ENCODE measurements at places on chromosomes 12 and 14. TPM values are rescaled to one million over a fixed set of nuclear protein-coding genes. Genes with fewer than 3 reads are reported as not detected.
A peak's percentile ranks its signal among the peaks of the same experiment; 100 is the strongest.

DNA sequence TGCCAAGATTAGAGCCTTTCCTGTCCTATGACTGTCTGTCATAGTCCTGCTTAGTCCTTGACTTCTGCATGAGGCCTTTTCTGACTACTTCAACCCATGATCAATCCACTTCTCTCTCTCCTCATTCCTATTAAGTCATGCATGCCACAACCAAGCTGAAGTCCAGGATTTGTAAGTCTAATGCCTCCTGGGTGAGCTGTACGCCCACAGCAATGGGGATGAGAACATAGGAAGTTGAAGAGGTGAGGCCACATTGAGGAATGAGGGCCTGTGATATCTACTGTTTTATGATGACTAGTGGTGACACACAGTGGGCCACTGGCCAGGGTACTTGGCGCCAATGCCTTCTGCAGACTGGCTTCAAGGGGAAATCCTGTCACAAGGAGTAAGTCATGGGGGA lies 994.1 kb upstream of the TMEM132C start:
- no peaks in the 10 kb centered on the region for H3K27me3 ChIP-seq
- H3K27ac ChIP-seq = no peak overlapping the region
- H3K4me1 ChIP-seq = no peaks in the 10 kb centered on the region
- H3K4me3 ChIP-seq = no peak overlapping the region
- no peak for DNase-seq
- no peaks in the 10 kb centered on the region for H3K36me3 ChIP-seq

DNA sequence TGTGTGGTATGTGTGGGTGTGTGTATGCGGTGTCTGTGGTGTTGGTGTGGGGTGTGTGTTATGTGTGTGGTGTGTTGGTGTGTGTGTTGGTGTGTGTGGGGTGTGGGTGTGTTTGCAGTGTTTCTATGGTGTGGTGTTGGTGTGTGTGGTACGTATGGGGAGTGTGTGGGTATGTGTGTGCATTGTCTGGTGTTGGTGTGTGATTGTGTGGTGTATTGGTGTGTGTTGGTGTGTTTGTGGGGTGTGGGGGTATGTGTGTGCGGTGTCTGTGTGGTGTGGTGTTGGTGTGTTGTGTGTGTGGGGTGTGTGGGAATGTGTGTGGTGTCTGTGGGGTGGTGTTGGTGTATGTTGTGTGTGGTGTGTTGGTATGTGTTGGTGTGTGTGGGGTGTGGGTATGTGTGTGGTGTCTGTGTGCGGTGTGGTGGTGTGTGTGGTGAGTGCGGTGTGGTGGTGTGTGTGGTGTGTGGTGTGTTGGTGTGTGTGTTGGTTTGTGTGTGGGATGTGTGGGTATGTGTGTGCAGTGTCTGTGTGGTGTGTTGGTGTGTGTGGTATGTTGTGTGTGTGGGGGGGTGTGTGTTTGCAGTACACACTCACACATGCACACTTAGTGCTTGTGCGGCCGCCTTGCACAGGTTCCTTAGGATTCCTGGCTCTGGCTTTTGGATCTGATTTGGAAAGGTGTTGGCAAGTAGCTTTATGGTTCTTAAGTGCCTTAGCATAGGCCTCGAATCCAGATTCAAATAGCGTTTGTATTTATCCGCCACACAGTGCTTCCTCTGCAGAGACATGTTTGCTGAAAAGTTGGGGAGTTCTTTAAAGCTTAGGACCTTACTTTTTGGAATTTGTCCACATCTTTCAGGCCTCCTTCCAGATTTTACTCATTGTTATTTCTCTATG lies 16.4 kb downstream of the MLXIP start:
- H3K27ac ChIP-seq = peak overlapping the region; percentile 25
- no peaks in the 10 kb centered on the region for H3K27me3 ChIP-seq
- H3K4me3 ChIP-seq = no peak overlapping the region
- no peaks in the 10 kb centered on the region for H3K36me3 ChIP-seq
- peaks cover 62% of the 10 kb centered on the region for H3K4me1 ChIP-seq

RDH12 gene
- not detected for total RNA-seq

LRTM2 gene
- total RNA-seq = not detected

DNA sequence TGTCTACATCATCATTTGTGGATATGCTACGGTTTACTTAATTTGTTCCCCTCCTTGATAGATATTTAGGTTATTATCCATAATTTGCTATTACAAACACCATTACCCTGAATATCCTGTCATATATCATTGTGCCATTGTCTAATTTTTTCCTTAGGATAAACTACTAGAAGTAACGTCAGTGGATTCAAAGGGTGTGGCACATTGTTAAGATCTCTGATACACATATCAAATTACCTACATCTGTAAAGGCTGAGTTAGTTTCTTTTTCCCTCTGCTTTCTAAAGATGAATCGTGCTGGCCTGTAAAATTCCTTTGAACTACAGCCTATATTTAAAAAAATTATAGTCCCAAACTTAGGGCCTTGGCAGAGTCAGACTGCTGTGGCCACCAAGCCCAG lies 53.9 kb upstream of the STRN3 start:
- H3K36me3 ChIP-seq = peaks cover 22% of the 10 kb centered on the region
- no peak overlapping the region for H3K4me3 ChIP-seq

GRCh38 chr14:61140872-61141271 lies 140.3 kb downstream of the TMEM30B start:
- no peaks in the 10 kb centered on the region for H3K4me1 ChIP-seq
- no peak for DNase-seq
- no peak overlapping the region for H3K27ac ChIP-seq
- H3K4me3 ChIP-seq = no peak overlapping the region
- H3K36me3 ChIP-seq = no peaks in the 10 kb centered on the region
- H3K27me3 ChIP-seq = no peaks in the 10 kb centered on the region

DNA sequence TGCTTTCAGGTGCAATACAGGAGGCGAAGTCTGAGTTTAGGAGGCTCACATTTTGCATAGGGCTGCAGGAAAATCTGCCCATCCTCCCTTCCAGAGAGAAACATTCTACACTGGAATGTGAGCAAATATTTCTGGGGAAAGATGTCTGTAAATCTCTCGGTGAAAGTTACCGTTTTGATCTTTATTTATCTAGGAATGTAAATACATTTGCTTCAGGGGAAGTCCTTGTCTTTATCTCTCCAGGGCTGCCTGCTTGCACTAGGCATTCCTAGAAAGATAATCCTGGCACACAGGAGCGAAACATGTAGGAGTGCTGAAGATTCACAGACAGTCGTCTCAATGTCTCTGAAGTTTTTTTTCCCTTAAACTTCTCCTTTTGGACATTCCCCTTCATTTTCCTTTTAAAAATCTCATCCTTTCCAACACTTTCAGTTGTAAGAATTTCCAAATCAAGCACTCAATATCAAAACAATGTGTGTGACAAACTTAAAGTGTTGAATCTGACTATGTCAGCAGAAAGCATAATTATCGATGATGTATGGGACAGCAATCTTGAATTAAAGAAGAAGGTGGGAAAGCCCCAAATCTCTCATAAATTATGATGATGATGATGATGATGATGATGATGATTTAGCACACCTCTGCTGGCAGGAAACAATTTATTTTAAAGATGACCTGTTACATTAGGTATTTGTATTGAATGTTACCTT lies 113.4 kb upstream of the RESF1 start:
- no peak overlapping the region for H3K4me3 ChIP-seq
- H3K27ac ChIP-seq = no peak overlapping the region
- DNase-seq = no peak
- no peaks in the 10 kb centered on the region for H3K36me3 ChIP-seq
- no peaks in the 10 kb centered on the region for H3K27me3 ChIP-seq
- H3K4me1 ChIP-seq = no peaks in the 10 kb centered on the region

- H3K27ac ChIP-seq = no peak overlapping the region
- H3K4me1 ChIP-seq = no peaks in the 10 kb centered on the region
Measured at GRCh38 chr12:130031571-130032189, 127.9 kb upstream of the TMEM132D start.

BDKRB2 gene
- total RNA-seq = not detected

CPNE6 gene
- not detected for total RNA-seq

DNA sequence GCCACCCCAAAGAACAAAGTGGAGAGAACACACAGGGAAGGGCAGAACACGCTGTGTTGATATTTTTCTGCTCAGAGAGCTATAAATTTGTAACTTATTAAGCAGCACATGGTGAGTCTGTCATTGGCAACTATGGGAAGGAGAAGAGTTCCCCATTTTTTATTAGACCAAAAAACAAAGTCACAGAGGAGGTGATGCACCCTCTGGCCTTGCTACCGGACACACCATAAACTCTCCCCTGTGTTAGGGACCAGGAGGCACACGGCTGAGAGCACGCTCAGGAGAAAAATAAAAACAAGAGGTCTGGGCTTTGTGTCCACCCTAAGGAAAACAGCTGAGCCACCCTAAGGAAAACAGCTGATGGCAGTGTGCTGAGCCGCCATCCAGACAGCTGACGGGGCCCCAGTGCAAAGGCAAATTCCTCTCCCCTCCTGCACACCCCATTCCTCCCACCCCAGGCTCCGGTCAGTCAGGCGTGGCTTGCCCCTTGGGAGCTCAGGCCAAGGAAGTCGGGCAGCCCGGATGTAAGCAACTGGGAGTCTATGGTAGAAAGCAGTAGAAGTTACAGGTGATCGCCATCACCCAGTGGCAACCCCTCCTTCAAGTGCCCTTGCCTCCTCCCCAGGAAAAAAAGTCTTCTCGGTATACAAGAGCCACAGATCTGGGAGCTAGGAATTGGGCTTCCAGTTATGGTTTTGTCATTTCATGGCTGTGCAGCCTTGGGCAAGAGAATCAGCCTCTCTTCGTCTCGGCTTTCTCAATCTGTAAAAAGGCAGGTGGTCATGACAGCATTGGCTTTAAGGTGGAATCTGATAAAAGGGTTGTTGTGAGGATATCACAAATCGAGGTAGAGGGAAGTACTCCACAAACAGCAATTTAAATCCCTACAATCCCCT lies 2.4 kb downstream of the PXN start:
- DNase-seq = no peak
- peak overlapping the region; percentile 74 for H3K27ac ChIP-seq
- no peaks in the 10 kb centered on the region for H3K27me3 ChIP-seq
- peaks cover 35% of the 10 kb centered on the region for H3K4me1 ChIP-seq

- H3K27ac ChIP-seq = no peak overlapping the region
- no peak for DNase-seq
- H3K4me3 ChIP-seq = no peak overlapping the region
- no peaks in the 10 kb centered on the region for H3K4me1 ChIP-seq
Measured at GRCh38 chr12:11075642-11076041, 13.5 kb upstream of the TAS2R46 start.

- H3K4me1 ChIP-seq = no peaks in the 10 kb centered on the region
- no peak for DNase-seq
- no peaks in the 10 kb centered on the region for H3K36me3 ChIP-seq
Measured at GRCh38 chr14:56524971-56525677, 54.5 kb upstream of the TMEM260 start.

GRCh38 chr14:41167040-41167439 lies 439.6 kb upstream of the LRFN5 start:
- H3K4me3 ChIP-seq = no peak overlapping the region
- no peaks in the 10 kb centered on the region for H3K4me1 ChIP-seq
- no peaks in the 10 kb centered on the region for H3K27me3 ChIP-seq
- no peak for DNase-seq

GRCh38 chr12:79324571-79324970 lies 366.2 kb downstream of the PAWR start:
- H3K4me3 ChIP-seq = no peak overlapping the region
- no peak for DNase-seq
- H3K27me3 ChIP-seq = no peaks in the 10 kb centered on the region
- H3K4me1 ChIP-seq = no peaks in the 10 kb centered on the region
- no peak overlapping the region for H3K27ac ChIP-seq

- no peak for DNase-seq
- H3K27ac ChIP-seq = no peak overlapping the region
- H3K36me3 ChIP-seq = no peaks in the 10 kb centered on the region
- H3K27me3 ChIP-seq = no peaks in the 10 kb centered on the region
- no peaks in the 10 kb centered on the region for H3K4me1 ChIP-seq
- no peak overlapping the region for H3K4me3 ChIP-seq
Measured at GRCh38 chr12:48454667-48455066, 17.7 kb upstream of the ANP32D start.

EML5 gene
- 4.9 TPM for total RNA-seq

- no peaks in the 10 kb centered on the region for H3K27me3 ChIP-seq
- H3K4me1 ChIP-seq = no peaks in the 10 kb centered on the region
- H3K36me3 ChIP-seq = no peaks in the 10 kb centered on the region
- H3K27ac ChIP-seq = no peak overlapping the region
Measured at GRCh38 chr12:39503439-39503838, 60.5 kb upstream of the KIF21A start.

- no peaks in the 10 kb centered on the region for H3K36me3 ChIP-seq
- H3K27ac ChIP-seq = no peak overlapping the region
- DNase-seq = no peak
- H3K4me1 ChIP-seq = peaks cover 10% of the 10 kb centered on the region
- H3K4me3 ChIP-seq = no peak overlapping the region
- H3K27me3 ChIP-seq = no peaks in the 10 kb centered on the region
Measured at GRCh38 chr12:121084229-121084628, 45.2 kb upstream of the OASL start.

DNA sequence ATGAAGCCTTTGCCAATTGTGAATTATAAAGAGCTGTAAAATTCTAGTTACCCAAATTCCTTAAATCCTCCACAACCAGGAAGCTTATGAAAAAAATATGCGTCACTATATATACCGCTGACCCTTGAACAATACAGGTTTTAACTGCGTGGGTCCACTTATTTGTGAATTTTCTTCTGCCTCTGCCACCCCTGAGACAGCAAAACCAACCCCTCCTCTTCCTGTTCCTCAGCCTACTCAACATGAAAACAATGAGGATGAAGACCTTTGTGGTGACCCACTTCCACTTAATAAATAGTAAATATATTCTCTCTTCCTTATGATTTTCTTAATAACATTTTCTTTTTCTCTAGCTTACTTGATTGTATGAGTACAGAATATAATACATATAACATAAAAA lies 42.2 kb downstream of the CMKLR1 start:
- H3K27ac ChIP-seq = no peak overlapping the region
- no peak for DNase-seq
- no peaks in the 10 kb centered on the region for H3K36me3 ChIP-seq
- no peak overlapping the region for H3K4me3 ChIP-seq
- no peaks in the 10 kb centered on the region for H3K27me3 ChIP-seq

GRCh38 chr14:87171141-87171540 lies 821.8 kb downstream of the GALC start:
- no peaks in the 10 kb centered on the region for H3K4me1 ChIP-seq
- H3K36me3 ChIP-seq = no peaks in the 10 kb centered on the region
- H3K4me3 ChIP-seq = no peak overlapping the region
- H3K27ac ChIP-seq = no peak overlapping the region

- H3K4me1 ChIP-seq = no peaks in the 10 kb centered on the region
- H3K27me3 ChIP-seq = no peaks in the 10 kb centered on the region
- H3K36me3 ChIP-seq = no peaks in the 10 kb centered on the region
- H3K27ac ChIP-seq = no peak overlapping the region
- no peak for DNase-seq
Measured at GRCh38 chr12:25311506-25311905, 60.8 kb upstream of the KRAS start.

- DNase-seq = no peak
- H3K27me3 ChIP-seq = no peaks in the 10 kb centered on the region
- H3K4me1 ChIP-seq = no peaks in the 10 kb centered on the region
- H3K27ac ChIP-seq = no peak overlapping the region
Measured at GRCh38 chr12:59040656-59041055, 120.4 kb upstream of the LRIG3 start.

- no peak overlapping the region for H3K4me3 ChIP-seq
- no peak overlapping the region for H3K27ac ChIP-seq
- no peaks in the 10 kb centered on the region for H3K4me1 ChIP-seq
- H3K36me3 ChIP-seq = no peaks in the 10 kb centered on the region
- H3K27me3 ChIP-seq = no peaks in the 10 kb centered on the region
Measured at GRCh38 chr12:70560671-70561070, 76.6 kb downstream of the PTPRB start.

Data from T-cell (primary cell).